Foreskin melanocyte (primary cell): ENCODE measurements at places on chromosomes 3 and 15.

- DNase-seq: peak; percentile 88
Measured at GRCh38 chr15:39539466-39539865, 41.4 kb upstream of the THBS1 start.

DNA sequence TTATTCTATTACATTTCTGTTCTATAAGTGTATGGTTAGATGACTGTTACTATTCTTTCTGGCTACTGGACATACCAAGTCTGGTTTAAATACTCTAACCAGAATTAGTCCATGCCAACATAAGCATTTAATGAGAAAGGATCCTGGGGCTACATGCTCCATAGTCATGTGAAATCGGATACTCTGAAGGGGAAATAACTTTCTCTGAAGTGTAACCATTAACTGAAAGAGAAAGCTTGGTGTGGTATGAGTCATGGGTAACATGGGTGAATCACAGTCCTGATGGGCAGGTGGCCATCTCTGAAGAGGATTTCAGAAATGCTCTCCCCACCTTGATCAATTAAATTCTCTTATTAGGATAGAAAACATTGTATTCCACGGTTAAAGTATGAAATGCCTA, 69.4 kb downstream of the FHIT start:
- DNase-seq: peak; percentile 51

GRCh38 chr15:76359152-76359551, 22.6 kb downstream of the ISL2 start:
- DNase-seq: no peak

DNA sequence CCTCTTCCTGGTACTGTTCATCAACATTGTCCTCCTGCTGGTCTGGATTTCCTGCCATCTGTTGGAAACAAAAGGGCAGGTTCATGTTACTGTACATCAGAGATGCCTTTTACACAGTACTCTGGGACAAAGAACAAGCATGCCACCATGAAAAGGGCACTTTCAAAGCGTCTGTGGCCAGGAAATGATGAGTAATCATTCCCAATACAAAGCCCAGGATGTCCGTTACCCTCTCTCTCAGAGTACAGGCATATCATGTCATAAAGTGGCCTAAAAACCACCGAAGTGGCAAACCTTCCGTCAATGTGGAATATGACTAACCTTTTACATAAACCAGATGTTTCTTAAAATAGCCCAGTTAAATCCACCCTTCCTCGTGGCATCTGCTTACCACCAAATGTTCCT, 71.2 kb downstream of the GOLIM4 start:
- peak; percentile 32 for DNase-seq

GRCh38 chr3:87949189-87949878, 109.5 kb downstream of the CGGBP1 start:
- no peak for DNase-seq

DNA sequence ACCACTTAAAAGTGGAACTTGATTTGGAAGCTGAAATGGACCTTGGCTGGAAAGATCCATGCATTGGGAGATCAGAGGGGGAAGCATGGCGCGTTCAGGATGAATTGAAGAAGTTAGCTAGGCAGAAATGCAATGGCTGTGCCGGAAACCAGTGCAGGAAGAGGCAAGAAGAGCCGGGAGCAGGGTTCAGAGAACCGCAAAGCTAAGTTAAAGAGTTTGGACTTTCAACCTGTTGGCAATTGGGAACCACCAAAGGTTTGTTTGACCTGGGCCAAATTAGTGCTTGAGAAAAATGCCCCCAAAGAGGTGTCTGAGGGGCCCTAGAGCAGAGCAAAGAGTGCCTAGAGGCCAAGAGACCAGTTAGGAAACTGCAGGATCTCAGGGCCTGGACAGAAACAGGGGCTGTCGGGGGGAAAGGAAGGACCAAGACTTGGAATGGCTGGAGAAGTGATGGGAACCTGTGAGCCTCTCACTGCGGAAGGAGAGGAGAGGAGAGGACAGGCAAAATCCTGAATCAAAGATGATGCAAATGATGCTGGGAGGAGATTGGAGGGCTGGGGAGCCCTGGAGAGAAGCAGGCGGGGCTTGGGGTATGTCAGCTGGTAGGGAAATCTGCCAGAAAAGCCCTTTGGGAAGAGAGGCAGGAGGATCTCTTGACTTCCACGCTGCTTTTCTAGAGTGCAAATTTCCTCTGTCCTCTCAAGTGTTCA, 49.3 kb downstream of the FAM174B start:
- no peak for DNase-seq

DNA sequence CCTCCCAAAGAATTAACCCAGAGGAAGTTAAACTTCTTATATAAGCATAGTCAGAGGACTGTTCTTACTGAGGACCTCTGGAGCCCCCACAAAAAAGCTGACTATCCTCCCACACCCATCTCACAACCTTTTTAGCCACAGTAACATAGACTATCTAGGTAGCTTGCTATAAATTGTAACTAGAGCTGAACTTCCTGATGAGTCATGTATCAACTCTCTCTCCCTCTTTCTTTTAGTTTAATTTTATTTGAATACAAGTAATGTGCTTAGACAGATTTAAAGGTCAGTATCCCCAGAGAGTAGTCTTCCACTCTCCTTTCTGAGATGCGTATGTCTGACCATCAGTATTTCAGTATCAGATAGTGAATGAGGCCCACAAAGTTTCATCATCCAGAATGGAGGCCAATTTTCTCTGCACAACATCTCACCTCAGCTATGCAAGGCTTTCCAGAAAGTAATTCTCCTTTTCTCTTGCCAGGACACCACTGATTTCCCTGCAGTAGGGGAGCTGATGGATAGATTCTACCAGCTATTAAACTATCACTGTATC, 104.0 kb upstream of the MYRIP start:
- no peak for DNase-seq

DNA sequence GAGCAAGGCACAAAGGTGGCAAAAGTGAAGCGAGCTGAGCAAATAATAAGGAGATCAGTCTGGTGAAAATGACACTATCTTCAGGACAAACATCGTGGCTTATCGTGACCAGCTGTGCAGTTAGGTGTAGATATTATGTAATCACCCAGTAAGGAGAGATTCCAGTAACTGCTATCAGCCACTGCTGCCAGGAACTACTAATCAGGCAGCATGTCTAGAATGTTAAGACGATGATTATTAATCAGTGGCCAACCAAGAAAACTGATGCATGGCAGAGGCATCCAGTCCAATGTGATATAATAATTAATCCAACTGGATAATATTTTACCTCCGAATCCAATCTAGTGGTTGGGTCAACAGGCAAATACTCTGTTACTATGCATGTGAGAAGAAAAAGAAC, 252.7 kb upstream of the ZPLD1 start:
- DNase-seq: no peak
